Ovary (tissue), 10 donors: ENCODE measurements at places on chromosomes 11 and 22.

GRCh38 chr11:88357323-88358039 is 19.9 kb upstream of the CTSC start:
- H3K27me3 ChIP-seq: no peaks in the 10 kb centered on the region
- H3K36me3 ChIP-seq: no peaks in the 10 kb centered on the region
- H3K4me3 ChIP-seq: no peak overlapping the region
- no peak overlapping the region for H3K27ac ChIP-seq

GRCh38 chr11:86632499-86633269 is 39.7 kb downstream of the ME3 start:
- H3K4me3 ChIP-seq: no peak overlapping the region
- H3K4me1 ChIP-seq: peaks cover 32% of the 10 kb centered on the region
- peak overlapping the region; percentile 6 for H3K27ac ChIP-seq
- no peaks in the 10 kb centered on the region for H3K27me3 ChIP-seq
- DNase-seq: no peak

DNA sequence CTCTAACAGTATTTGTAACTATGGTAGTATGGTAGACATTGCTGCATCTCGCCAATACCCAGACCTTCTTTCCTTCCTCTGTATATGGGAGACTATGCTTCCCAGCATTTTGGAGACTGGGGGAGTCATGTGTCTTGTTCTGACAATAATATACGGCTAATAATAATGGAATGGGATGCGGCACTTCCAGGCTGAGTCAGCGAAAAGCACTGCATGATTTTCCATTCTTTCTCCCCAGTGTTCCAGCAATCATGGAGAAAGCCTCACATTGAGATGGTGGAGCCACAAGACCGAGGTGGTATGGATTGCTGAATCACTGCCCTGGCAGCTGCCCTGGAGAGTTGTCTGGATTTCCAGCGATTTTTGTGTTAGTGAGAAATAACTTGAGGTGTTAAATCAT is 77.1 kb upstream of the FIBIN start:
- H3K36me3 ChIP-seq: no peaks in the 10 kb centered on the region
- no peak for DNase-seq
- no peak overlapping the region for H3K27ac ChIP-seq
- H3K4me1 ChIP-seq: no peaks in the 10 kb centered on the region

GRCh38 chr22:31425331-31426050 is 26.1 kb downstream of the DRG1 start:
- H3K36me3 ChIP-seq: no peaks in the 10 kb centered on the region
- H3K27me3 ChIP-seq: no peaks in the 10 kb centered on the region
- no peak for DNase-seq

- no peak overlapping the region for H3K27ac ChIP-seq
- H3K4me3 ChIP-seq: no peak overlapping the region
- peaks cover 7% of the 10 kb centered on the region for H3K4me1 ChIP-seq
- no peak for DNase-seq
- no peaks in the 10 kb centered on the region for H3K27me3 ChIP-seq
Measured at GRCh38 chr22:41831383-41831782, 1.5 kb upstream of the SREBF2 start.

DNA sequence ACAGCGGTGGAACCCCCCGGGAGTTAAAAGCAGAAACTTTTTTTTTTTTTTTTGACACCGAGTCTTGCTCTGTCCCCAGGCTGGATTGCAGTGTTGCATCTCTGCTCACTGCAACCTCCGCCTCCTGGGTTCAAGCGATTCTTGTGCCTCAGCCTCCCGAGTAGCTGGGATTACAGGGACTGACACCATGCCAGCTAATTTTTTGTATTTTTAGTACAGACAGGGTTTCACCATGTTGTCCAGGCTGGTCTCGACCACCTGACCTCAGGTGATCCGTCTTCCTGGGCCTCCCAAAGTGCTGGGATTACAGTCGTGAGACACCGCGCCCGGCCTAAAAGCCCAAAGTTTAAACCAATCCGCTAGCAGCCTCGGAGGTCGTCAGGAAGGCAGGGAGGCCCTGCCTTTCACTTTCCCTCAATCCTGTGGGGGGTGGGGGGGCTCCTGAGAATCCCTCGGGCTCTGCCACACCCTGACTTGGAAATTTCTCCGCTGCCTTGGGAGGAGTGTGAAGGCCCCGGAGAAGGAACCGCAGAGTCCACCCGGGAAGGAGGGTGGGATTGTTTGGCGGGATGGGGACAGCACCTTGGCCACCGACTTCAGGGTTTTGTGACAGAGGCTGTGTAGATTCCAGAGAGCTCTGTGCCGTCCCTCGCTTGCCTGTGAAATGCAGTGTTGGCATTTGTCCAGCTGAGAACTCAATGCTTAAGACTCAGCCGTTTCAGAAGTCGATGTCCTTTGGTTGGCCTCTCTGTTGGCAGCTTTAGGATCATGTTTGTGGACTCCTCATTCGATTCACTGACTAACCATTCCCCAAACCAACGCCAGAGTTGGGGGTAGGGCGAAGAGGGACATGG is 1.0 kb downstream of the ARHGAP8 start:
- H3K4me1 ChIP-seq: no peaks in the 10 kb centered on the region
- no peaks in the 10 kb centered on the region for H3K27me3 ChIP-seq
- DNase-seq: no peak
- H3K27ac ChIP-seq: no peak overlapping the region
- H3K4me3 ChIP-seq: no peak overlapping the region

- no peak overlapping the region for H3K4me3 ChIP-seq
- H3K27me3 ChIP-seq: no peaks in the 10 kb centered on the region
- no peaks in the 10 kb centered on the region for H3K36me3 ChIP-seq
- DNase-seq: no peak
Measured at GRCh38 chr11:104064034-104064630, 27.7 kb downstream of the DDI1 start.

GRCh38 chr11:101438126-101438525 is 145.7 kb downstream of the TRPC6 start:
- H3K27me3 ChIP-seq: no peaks in the 10 kb centered on the region
- H3K36me3 ChIP-seq: no peaks in the 10 kb centered on the region
- DNase-seq: no peak
- H3K4me1 ChIP-seq: peaks cover 10% of the 10 kb centered on the region

DNA sequence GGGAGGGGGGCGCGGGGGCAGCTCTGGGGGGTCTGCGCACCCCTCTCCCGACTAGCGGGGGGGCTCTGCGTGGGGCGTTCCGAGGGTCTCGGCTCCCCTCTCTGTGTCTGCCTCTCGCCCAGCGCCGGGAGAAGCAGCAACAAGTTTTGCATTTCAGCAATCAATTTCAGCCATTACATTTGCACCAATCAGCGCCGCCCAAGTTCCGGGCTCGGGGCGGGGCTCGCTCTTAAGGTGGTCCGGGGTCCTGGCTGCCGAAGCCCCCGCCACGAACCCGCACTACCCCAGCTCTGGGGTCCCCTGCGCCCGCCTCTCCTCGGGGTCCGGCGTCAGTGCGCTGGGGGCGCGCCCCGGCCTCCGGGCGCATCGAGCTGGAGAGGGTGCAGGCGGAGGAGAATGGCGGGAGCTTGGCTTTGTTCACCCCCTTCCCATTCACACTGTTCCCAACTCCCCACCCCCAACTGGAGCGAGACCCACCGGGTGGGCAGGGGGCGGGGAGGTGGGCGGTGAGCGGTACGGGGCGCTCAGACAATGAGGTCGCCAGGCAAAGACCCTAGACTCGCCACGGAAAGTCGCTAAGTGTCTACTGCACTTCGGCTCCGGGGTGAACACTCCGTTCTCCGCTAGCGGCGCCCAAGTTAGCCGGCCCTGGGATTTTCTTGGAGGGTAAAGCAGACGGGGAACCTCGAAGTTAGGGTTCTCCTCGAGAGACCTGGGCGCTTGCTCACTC is at the start of gene MN1:
Gene MN1, minus strand, starts transcription at position 141 of the 730 bp plus-strand sequence. CDS start 1,213 bp downstream, outside the sequence.
- peak within 1 kb of the TSS; percentile 71 for H3K27ac ChIP-seq
- H3K4me1 ChIP-seq: peaks cover 18% of the 10 kb centered on the region
- peak; percentile 54 for DNase-seq
- peak within 1 kb of the TSS; percentile 57 for H3K4me3 ChIP-seq
- no peaks in the 10 kb centered on the region for H3K27me3 ChIP-seq

DNA sequence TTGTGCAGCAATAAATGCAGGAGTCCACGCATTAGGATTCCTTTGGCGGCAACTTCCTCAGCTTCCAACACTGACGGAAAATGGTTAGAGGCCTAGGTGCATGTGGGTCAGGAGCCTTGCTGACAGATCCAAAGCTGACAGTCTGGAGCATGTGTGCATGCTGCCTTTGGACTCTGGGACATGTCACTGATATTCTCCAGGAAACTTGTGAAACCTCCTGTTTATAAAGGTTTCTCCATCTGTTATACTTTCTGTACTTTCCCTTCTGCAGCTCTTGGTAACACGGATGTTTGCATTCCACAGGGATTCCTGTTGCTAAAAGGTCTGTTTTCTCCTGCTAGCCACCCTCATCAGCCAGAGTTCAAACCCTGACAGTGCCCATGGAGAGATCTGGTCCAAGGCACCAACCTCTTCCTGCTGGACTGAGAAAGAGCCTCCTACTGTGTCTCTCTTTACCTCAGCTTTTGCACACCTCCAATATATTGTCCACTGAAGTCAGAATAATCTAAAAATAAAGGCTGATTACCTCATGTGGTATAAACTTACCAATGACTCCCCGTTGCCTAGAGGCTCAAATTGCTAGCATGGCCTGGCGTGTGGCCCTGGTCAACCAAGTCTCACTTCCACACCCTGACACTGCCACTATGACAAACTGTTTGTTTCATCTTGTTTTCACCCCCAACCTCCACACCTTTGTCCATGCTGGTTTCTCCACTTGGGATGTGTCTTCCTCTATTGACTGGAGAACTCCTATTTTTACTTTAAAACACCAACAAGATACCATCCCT is 31.1 kb upstream of the LYVE1 start:
- no peak overlapping the region for H3K4me3 ChIP-seq
- no peak overlapping the region for H3K27ac ChIP-seq
- peaks cover 8% of the 10 kb centered on the region for H3K4me1 ChIP-seq
- no peak for DNase-seq
- no peaks in the 10 kb centered on the region for H3K27me3 ChIP-seq

- DNase-seq: no peak
- no peaks in the 10 kb centered on the region for H3K36me3 ChIP-seq
- no peak overlapping the region for H3K4me3 ChIP-seq
- no peaks in the 10 kb centered on the region for H3K4me1 ChIP-seq
Measured at GRCh38 chr11:121249039-121249663, 43.4 kb upstream of the SC5D start.

DNA sequence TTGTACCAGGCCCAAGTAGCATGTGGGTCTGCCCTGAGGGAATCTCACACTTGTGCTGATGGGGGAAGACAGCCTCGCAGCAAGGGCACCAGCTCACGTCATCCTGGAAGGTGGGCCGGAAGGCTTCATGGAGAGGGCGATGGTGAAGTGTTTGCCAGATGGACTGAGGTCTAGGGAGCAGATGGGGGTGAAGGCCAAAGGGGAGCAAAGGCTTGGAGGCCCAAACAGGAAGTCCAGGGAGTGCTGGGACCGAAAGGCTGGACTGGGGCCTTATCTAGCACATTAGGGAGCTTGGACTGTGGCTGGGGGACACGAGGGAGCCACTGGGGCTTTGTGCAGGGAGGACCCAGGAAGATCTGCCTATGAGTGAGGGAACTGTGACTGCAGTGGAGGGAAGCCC is 1.2 kb upstream of the TNFRSF13C start:
- no peaks in the 10 kb centered on the region for H3K27me3 ChIP-seq
- H3K27ac ChIP-seq: no peak overlapping the region
- no peak for DNase-seq
- H3K36me3 ChIP-seq: no peaks in the 10 kb centered on the region

DNA sequence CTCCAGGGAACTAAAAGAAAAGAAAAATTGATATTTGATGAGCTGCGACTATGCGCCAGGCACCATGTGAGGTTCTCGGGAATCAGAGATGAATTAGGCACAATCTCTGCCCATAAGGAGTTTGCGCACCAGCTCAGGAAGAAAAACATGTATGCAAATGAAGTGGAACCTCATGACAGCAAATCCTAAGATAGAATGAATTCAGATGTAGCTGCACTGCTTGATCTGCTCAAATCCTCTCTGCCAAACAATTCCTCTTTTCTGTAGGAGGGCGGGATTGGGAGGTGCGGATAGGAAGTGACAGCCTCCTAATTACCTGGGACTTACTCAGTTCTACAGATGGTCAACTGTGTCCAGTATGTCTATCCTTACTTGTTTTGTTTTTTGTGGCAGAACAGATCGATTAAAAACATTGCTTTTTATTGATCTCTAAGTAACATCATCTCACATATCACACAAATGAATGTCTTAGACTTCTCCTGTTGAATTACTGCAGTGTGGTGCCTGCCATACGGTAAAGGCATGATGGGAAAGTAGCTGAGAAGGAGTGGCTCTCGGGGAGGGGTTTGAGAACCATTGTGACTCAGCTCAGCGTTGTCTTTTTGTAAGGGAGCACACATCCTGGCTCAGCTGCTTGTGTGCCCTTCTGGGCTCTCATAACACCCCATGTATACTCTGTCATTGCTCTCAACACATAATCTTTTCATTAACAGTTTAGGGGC is 13.9 kb downstream of the CRTAM start:
- DNase-seq: no peak
- no peaks in the 10 kb centered on the region for H3K4me1 ChIP-seq
- H3K4me3 ChIP-seq: no peak overlapping the region
- H3K36me3 ChIP-seq: no peaks in the 10 kb centered on the region
- no peak overlapping the region for H3K27ac ChIP-seq
- no peaks in the 10 kb centered on the region for H3K27me3 ChIP-seq

DNA sequence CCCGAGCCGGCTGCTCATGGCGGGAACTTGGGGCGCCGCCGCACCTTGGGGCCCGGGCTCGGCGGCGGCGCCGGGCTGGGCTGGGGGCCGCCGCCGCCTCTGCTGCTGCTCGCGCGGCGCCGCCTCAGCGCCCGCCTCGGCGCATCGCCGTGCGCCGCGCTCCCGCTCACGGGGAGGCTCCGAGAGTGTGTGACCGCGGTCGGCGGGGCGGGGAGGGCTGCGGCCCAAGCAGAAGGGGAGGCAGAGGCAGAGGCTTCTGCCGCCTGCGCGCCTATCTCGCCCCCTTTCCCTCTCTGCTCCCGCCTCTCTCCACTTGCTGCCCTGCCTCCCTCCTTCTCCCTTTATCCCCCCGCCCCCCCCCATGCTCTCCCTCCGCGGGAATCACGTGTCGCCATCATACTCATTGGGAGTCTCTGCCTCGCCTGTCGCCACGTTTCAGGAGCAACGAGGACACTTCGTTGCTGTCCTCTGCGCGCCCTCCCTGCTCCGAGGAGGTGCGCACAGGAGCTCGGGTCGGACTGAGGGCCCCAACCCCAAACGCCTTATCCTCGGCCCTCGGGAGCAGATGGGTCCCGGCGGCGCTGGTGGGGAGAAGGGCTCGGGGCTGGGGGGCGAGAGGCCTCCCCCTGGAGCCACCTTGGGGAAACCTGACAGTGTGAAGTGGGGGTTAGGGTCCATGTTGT is at the start of gene GUCY1A2:
Gene GUCY1A2, minus strand, starts transcription at position 258 of the 683 bp plus-strand sequence. CDS start 421 bp downstream, outside the sequence.
- no peaks in the 10 kb centered on the region for H3K27me3 ChIP-seq
- H3K36me3 ChIP-seq: no peaks in the 10 kb centered on the region
- H3K4me3 ChIP-seq: peak within 1 kb of the TSS; percentile 49
- peaks cover 3% of the 10 kb centered on the region for H3K4me1 ChIP-seq

- H3K4me1 ChIP-seq: peaks cover 10% of the 10 kb centered on the region
- no peak for DNase-seq
- no peaks in the 10 kb centered on the region for H3K27me3 ChIP-seq
Measured at GRCh38 chr11:111749646-111750045, 16.5 kb downstream of the PPP2R1B start.
